ENCODE measurements at places on chromosomes 6 and 20. TPM values are rescaled to one million over a fixed set of nuclear protein-coding genes. Genes with fewer than 3 reads are reported as not detected.

GRCh38 chr20:34175079-34175478, 63.0 kb upstream of the EIF2S2 start:
- no peaks in the 10 kb centered on the region for H3K27me3 ChIP-seq
- no peak for DNase-seq
- no peaks in the 10 kb centered on the region for H3K36me3 ChIP-seq
- H3K4me3 ChIP-seq = no peak overlapping the region

GRCh38 chr20:23492292-23492691, 1.4 kb downstream of the CST8 start:
- H3K27ac ChIP-seq = no peak overlapping the region
- H3K36me3 ChIP-seq = no peaks in the 10 kb centered on the region
- DNase-seq = no peak

GRCh38 chr6:6881438-6882225, 226.1 kb upstream of the RREB1 start:
- no peak for DNase-seq
- H3K27me3 ChIP-seq = 0 out of 2 replicates have a peak, but pooled peaks cover 3% of the 10 kb centered on the region
- H3K36me3 ChIP-seq = no peaks in the 10 kb centered on the region
- no peak overlapping the region for H3K27ac ChIP-seq
- no peaks in the 10 kb centered on the region for H3K4me1 ChIP-seq
- no peak overlapping the region for H3K4me3 ChIP-seq

DNA sequence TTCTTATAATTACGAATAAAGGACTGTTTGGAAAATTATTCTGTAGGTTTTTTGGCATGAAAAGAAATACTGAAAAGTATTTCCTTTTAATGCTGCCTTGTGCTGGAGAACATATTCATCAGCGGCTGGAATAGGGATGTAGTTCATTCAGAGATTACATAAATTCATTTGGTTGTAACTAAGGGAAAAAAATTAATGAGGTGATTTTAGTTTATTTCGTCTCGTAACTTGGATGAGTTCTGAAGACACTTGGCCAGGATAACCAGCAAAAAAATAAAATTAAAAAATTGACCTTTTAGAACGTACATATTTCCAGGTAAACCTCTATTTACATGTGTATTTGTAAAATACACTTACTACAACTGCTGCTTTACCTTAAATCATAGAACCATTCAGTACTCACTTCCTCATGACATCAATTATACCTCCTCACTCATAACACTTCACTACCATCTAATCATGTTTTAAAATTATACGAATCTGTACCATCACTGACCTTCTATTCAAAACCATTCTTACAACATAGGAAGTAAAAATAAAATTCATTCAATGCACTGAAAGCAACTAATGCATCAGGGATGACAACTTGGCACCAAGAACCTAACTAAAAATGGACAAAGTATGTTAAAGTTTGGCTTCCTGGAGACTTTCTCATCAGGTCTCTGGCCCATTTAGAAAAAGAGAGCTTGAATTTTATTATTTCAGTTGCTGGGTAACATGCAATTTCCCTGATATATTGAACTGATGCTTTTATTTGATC, 17.2 kb downstream of the KLHL31 start:
- no peak overlapping the region for H3K4me3 ChIP-seq
- no peak overlapping the region for H3K27ac ChIP-seq
- no peak for DNase-seq

DNA sequence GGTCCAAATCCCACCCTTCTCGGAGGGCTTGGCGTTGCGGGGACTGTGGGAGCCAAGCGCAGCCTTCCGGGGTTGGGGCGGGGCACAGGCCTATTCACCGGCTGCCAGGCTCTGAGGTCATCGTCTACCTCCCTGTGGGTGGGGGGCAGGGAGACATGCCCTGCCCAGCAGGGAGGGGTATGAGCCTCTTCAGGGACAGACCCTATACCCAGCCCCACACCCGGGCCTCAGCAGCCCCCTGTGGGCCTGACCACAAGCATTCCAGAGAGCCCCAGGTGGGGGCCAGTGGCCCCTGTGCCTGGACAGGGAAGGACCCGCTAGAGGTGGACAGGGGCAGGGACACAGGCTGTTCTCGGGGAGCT, 11.6 kb downstream of the LAMA5 start:
- H3K4me1 ChIP-seq = no peaks in the 10 kb centered on the region
- H3K4me3 ChIP-seq = no peak overlapping the region
- no peaks in the 10 kb centered on the region for H3K27me3 ChIP-seq
- H3K27ac ChIP-seq = peak overlapping the region; percentile 71
- DNase-seq = no peak

DNA sequence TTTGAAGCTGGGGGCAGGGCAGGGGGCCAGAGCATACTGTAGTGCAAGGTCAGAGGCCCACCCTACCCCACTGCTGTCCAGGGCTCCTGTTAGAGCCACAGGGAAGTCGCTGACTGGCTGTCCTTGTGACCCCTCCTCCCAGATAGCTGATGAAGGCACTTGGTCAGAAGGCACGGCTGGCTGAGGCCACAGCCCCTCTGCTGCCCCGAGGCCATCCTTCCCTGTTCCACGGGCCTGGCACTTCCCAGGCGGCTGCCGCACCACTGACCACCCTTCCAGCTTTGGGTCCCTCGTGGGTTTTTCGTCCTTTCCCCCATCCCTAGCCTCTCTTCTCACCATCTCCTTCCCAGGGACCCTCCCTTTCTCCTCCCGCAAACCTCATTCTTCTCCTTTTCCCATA, 9.2 kb upstream of the EMILIN3 start:
- H3K27ac ChIP-seq = no peak overlapping the region

- H3K27me3 ChIP-seq = no peaks in the 10 kb centered on the region
- DNase-seq = no peak
- peaks cover 61% of the 10 kb centered on the region for H3K36me3 ChIP-seq
Measured at GRCh38 chr6:31892821-31893220, 4.7 kb downstream of the EHMT2 start.

GRCh38 chr6:71420693-71421328, 132.2 kb downstream of the OGFRL1 start:
- peaks cover 9% of the 10 kb centered on the region for H3K27me3 ChIP-seq
- peak; percentile 91 for DNase-seq
- no peak overlapping the region for H3K27ac ChIP-seq
- no peaks in the 10 kb centered on the region for H3K36me3 ChIP-seq

DNA sequence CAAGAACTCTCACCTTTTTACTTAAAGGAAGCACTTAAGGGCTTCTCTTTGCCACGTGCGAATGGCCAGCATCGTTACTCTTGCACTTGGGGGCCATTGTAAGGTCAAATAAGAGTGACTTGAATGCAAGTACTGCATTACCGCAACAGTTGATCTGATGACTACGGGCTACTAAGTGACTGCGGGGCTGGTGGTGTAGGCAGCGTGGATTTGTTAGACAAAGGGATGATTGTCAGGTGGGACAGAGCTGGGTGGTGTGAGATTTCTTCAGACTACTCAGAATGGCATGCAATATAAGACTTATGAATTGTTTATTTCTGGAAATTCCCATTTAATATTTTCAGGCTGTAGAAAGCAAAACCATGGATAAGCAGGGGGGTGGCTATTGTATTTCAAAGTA, 199.7 kb upstream of the UST start:
- no peak for DNase-seq
- H3K36me3 ChIP-seq = peaks cover 46% of the 10 kb centered on the region
- no peaks in the 10 kb centered on the region for H3K4me1 ChIP-seq
- no peak overlapping the region for H3K4me3 ChIP-seq

GRCh38 chr6:225121-225721, 67.1 kb upstream of the DUSP22 start:
- no peak for DNase-seq
- no peaks in the 10 kb centered on the region for H3K36me3 ChIP-seq
- no peaks in the 10 kb centered on the region for H3K27me3 ChIP-seq
- peaks cover 5% of the 10 kb centered on the region for H3K4me1 ChIP-seq
- no peak overlapping the region for H3K4me3 ChIP-seq
- H3K27ac ChIP-seq = no peak overlapping the region

DNA sequence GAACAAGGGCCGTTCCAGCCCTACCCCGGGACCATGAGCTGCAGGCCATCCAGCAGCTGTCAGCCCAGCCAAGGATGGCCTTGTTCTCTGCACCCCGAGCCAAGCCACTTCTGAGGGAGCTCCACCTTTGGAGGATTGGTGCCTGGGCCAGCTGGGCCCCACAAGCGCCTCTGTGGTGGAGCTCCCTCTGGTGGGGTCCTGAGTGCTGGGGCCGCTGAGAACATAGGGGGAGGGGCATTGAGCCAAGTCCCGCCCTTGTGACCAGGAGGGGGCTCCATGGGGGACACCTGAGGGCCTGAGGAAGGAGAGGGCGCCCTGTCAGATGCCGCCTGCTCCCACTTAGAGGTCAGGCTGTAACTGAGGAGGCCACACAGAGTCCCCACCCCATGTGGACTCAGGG, 43.2 kb downstream of the YTHDF1 start:
- no peak overlapping the region for H3K4me3 ChIP-seq
- peaks cover 30% of the 10 kb centered on the region for H3K27me3 ChIP-seq
- DNase-seq = no peak
- no peaks in the 10 kb centered on the region for H3K36me3 ChIP-seq
- no peak overlapping the region for H3K27ac ChIP-seq

DNA sequence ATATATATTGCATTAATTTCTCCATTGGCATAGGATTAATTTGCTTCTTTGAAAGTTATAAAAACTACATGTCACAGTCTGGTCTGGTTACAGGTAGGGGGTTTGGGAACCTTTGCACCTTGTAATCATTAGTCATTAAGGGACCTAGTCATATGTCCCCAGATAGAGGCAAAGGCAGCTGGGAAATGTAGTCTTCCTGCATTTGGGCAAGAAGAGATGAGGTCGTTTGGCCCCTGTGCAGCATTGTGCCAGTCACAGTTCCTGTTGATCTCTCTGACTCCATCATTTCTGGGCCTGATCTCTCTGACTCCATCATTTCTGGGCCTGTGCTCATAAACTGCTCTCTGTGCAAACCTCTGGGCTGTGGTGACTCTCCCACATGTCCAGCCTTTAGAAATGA, 73.2 kb downstream of the BCKDHB start:
- no peak overlapping the region for H3K4me3 ChIP-seq
- no peak for DNase-seq

GRCh38 chr20:58822149-58822548, 28.6 kb downstream of the GNAS-AS1 start:
- H3K4me3 ChIP-seq = no peak overlapping the region
- H3K36me3 ChIP-seq = peaks cover 2% of the 10 kb centered on the region
- no peak overlapping the region for H3K27ac ChIP-seq
- no peak for DNase-seq

SMLR1 gene
- total RNA-seq = not detected

JPH2 gene
- 1.5 TPM for total RNA-seq

DEFB123 gene
- not detected for total RNA-seq

SLC22A23 gene
- 38.4 TPM for total RNA-seq

CASS4 gene
- total RNA-seq = not detected

TPX2 gene
- 125 TPM for total RNA-seq

ANKRD6 gene
- 12.8 TPM for total RNA-seq

TBC1D20 gene
- 16.2 TPM for total RNA-seq

All from H1 (cell line).